Stimulated activated CD4-positive, alpha-beta T cell treated with anti-CD3 and anti-CD28 coated beads, Interleukin-12 subunit alpha, Interleukin-12 subunit beta, amount 100 ng/mL, for 24 hours (primary cell): ENCODE measurements at places on chromosomes 11 and 22.
A peak's percentile ranks its signal among the peaks of the same experiment; 100 is the strongest.

DNA sequence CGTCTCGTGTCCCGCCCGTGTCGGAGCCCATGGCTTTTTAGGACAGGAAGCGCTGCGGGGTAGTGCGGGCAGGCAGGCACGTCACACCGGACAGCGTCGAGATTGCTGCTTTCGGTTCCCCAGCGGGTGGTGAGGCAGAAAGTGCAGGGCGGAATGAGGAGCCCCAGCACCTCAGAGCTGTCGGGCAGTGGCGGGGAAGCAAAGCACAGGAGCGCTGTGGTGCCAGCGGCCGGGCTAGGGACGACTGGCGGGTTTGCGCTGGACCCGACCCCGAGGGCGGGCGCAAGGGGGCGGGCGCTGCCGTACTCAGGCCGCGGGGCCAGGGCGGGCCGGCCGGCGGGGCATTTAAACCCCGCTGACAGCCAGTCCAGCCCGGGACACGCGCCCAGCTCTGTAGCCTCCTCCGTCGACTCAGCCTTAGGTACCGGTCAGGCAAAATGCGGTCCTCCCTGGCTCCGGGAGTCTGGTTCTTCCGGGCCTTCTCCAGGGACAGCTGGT is at the start of gene SLC37A2:
TSS of gene SLC37A2 (plus strand) at position 375 of the 498 bp plus-strand sequence. CDS start at position 438, 63 bp downstream.
- peak; percentile 10 for DNase-seq

GRCh38 chr11:62671236-62671607 is 251 bp upstream of the UQCC3 start:
- DNase-seq: no peak

GRCh38 chr11:47259232-47259977 is 1.6 kb downstream of the NR1H3 start:
- no peak for DNase-seq

- no peak for DNase-seq
These were observed 818.8 kb upstream of the CHORDC1 start for GRCh38 chr11:91041626-91042025.

GRCh38 chr22:44660051-44660830 is 41.8 kb upstream of the PRR5 start:
- no peak for DNase-seq

GRCh38 chr22:46750863-46751443 is 11.5 kb upstream of the TBC1D22A start:
- DNase-seq: no peak

GRCh38 chr11:132258875-132259274 is 888.5 kb downstream of the NTM start:
- DNase-seq: no peak

DNA sequence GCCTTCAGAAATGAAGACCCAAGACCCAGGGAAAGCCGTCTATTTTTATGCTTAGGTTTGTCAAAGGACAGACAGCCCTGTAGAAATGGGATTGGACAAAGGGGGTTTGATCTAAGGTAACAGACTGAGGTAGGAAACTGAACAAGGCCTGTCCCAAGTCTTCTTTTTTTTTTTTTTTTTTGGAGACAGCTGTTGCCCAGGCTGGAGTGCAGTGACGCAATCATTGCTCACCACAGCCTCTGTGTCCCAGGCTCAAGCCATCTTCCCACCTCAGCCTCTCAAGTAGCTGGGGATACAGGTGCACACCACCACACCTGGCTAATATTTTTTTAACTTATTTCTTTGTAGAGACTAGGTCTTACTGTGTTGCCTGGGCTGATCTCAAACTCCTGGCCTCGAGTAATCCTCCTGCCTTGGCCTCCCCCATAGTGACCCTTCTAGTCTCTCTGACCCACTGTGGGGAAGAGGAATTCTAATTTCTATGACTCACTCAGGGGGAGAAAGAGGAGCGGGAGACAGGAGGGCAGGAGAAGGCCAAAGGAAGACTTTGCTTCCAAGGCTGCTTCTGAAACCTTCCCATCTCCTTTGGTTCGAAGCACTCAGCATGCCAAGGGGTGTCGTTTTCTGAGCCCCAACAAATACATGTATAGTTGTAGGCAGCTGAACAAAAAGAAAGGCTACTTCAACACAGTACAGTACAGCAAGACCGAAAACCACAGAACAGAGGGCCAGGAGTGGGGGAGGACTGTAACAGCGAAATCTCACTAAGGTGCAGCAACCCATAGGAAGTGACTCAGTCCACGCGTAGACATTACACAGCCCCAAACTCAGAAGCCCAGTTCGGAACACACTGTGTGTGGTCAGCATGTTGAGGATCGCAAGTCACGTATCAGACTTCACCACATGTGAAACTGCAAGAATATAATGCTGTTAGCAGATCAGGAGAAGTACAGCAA is 872 bp downstream of the TMA7B start:
- peak; percentile 44 for DNase-seq

DNA sequence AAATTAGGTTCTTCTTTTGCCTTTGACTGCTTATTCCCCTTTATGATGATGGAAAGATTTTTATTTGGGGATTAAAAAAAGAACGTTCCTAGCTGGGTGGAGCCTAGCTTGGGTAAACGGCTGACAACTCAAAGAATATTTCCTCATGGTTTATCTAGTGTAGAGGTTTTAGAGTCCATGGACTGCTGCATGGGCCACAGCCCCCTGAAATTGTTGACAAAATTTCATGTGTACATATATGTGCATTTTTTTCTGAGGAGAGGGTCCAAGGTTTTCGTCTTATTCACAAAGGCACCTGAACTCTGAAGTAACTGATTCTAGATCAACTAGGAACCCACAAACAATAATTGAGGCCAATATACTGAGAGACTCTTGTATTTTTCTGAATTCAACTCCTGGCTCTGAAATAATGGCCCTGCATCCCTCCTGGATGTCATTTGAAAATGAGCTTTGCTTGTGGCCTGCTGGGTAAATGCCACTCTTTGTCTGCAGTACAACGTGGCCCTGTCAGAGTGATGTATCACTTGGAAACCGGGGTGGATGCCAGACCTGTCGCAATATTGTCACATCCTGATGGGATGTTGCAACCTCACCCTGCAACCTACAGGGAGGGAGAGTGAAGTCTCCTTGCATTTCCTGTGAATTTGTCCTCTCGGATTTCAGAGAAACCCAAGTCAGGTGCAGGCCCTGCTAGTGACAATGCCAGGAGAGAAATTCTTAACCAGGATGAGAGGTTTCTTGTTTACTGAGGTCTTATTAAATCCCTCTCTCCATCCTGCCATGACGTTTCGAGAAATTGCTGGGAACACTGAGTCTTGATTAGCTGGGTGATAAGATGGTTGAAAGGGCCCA is 33.8 kb downstream of the EHF start:
- no peak for DNase-seq

GRCh38 chr11:86116386-86116726 is 47.5 kb upstream of the PICALM start:
- DNase-seq: peak; percentile 26

DNA sequence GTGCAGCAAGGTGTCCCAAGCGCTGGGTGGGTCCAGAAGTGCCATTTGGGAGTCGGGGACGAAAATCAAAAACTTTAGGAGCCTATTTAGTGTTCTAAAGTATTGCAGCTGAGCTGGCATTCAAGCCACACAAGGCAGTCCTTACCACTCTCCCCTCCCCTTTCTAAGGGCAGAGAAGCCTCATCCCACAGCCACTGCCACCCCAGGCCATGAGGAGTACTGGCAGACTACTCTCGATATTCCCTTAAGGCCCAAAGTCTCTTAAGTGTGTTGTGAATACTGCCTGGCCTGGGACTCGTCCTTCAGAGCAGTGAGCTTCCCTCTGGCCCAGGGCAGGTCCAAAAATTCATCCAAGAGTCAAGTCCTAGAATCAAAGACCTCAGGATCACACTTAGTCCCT is 7.8 kb downstream of the FANCF start:
- no peak for DNase-seq

DNA sequence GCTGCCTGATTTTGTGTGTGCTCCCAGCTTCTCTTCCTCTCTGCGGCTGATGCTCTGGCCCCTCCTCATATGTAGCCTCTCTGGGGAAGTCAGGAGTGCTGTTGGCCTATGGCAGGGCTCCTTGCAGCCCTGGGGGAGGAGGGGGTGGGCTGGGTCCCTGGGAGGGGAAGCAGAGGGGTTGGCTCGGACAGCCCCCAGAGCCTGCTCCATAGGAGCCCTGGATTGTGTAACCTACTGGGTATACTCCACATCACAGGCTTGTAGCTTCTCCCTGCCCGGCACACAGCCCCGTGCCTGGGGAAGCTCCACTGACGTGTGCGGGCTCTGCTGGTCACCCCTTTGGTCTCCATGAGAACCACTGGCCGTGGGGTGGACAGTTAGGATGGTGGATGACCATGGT is 113.8 kb downstream of the ST3GAL4 start:
- no peak for DNase-seq

GRCh38 chr11:81007046-81007445 is 1566.2 kb upstream of the TENM4 start:
- no peak for DNase-seq

DNA sequence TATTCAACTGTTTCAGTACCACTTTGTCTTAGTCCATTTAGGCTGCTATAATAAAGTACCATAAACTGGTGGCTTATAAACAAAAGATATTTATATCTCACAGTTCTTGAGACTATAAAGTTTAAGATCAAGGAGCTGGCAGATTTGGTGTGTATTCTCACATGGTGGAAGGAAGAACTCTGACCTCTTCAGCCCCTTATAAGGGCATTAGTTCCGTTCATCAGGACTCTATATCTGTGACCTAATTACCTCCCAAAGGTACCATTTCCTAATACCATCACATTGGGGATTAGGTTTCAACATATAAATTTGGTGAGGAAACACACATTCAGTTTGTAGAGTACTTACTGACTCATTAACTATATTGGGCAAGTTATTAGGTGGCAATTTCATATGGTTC is 10.7 kb upstream of the ARL14EP start:
- no peak for DNase-seq

DNA sequence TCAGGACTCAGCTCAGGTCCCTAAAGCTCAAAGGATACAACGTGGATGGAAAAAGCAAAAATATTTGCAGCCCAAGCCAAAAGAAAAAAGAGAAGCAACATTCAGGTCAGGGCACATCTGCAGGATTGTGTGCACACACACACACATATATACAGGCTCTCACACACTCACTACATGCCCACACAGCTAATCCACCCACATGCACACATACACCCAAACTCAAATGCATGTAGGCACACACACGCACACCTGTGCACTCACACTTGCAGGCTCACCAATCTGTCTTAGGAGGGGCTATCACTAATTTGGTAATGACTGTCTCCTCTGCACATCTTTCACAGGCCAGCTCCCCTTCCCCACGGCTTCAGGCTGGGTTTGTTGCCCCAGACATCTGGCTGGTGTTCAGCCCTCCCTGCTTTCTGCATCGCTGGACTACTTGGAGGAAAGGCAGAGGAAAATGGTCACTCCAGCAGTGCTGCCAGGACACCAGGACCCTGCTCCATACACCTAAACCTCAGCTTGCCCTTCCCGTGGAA is 103.6 kb upstream of the DRD2 start:
- no peak for DNase-seq

GRCh38 chr11:95585752-95586077 is 203.9 kb downstream of the FAM76B start:
- DNase-seq: no peak

GRCh38 chr11:39036021-39036420 is 2423.4 kb downstream of the LRRC4C start:
- no peak for DNase-seq

DNA sequence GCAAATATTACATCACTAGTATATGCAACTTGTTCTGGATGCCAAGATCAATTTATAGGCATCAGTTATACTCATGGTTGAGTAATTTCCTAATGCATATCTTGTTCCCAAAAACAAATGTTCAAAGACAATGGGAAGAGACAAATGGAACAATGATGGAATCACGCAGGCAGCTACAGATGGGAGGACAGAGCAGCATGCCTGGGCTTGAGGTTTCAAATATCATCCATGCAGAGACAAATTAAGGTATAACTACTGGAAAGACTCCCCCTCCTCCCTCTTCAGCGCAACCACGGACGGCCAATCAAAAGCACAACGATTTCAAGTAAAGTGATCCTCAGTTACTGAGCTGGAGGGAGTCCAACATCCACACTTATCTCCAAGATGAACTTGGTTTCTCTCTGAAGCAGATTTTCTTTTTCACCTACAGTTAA is 106.8 kb downstream of the CCDC83 start:
- no peak for DNase-seq

DNA sequence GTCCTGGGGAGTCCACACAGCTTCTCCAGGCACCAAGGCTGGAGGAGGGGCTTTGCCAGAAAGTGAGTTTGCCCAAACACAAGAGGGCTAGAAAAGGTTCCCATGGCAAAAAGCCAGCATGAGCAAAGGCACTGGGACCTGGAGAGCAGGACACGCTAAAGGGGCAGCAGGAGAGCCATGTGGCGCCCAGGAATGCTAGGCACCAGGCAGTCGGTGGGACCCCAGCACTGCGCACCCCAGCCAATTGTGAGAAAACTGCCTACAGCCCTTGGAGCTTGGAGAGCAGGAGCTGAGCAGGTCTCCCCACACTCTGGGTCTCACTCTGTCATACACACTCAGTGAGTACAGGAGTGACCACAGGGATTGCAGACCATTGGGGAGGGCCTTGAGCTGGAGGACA is 5.2 kb upstream of the RAB1B start:
- no peak for DNase-seq

GRCh38 chr11:120025606-120026335 is 112.1 kb downstream of the TRIM29 start:
- no peak for DNase-seq

GRCh38 chr22:36349726-36350125 is 38.0 kb downstream of the MYH9 start:
- no peak for DNase-seq

GRCh38 chr22:45864959-45865476 is 111.9 kb downstream of the WNT7B start:
- no peak for DNase-seq

- DNase-seq: no peak
These were observed 35.7 kb upstream of the GLYATL2 start for GRCh38 chr11:58880166-58880565.

DNA sequence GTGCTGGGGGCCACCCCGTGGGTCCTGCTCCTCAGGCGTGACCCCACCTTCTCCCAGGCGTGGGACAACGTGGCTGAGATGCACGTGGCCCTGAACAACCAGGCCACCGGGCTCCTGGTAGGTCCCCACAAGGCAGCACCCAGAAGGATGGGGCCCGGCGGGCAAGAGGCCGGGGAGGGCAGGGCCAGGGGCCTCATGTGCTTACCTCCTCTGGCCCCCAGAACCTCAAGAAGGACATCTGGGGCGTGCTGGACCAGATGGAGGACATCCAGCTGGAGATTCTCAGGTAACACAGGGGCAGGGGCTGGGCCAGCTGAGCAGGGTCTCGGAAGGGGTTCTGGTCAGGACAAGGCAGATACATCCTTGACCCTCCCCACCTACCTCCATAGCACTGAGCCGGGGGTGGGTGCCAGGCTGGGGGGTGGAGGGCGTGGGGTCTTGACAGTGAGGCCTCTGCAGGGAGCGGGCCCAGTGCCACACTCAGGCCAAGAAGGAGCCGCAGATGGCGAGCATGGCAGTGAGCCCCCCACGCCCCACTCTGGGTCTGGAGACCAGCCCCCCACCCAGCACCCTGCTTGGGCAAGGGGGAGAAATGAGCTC is 186.3 kb downstream of the IGLL1 start:
- no peak for DNase-seq

- DNase-seq: no peak
These were observed 85.8 kb downstream of the FANCF start for GRCh38 chr11:22539821-22540256.
